Cardiac septum (tissue), 1 donor: ENCODE measurements at places on chromosomes 2 and 18.
A peak's percentile ranks its signal among the peaks of the same experiment; 100 is the strongest.

DNA sequence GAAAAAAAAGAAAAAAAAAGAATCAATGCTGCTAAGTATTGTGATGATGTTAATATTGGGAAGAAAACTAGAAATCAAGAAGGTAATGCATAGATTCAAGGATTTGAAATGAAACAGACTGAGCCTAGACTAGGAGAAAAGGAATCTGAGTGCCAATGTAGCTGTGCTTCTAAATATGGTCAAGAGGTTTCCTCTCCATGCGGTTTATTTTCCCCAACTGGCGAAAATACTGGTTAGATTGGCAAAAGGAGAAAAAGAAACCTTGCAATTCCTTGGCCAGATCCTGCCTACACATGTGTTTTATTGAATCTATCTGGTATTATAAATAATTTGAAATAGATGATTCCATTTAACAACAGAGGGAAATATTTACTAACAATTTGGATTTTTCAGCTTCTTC, 5.7 kb downstream of the SCN3A start:
- no peak for DNase-seq

GRCh38 chr18:44033144-44033701, 647.5 kb upstream of the SETBP1 start:
- no peak for DNase-seq

- DNase-seq = no peak
Observed at GRCh38 chr18:50143886-50144285, 51.1 kb downstream of the MYO5B start.

DNA sequence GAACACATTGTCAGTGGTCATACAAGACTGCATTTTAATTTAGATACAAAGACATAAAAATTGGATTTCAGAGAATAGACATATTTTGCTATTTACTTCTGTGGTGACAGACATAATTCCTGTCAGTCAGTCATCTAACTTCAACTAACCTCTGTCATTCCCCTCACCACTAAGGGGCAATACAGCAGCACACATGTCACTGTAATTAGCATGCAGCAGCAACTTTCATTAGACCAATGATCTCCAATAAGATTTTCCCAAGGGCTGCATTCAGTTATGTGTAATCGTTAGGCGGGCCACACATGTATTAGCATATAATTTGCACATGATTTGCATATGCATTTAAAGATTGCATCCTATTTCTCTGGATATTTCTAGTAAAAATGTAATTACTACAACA, 624.5 kb downstream of the NR4A2 start:
- DNase-seq = no peak

DNA sequence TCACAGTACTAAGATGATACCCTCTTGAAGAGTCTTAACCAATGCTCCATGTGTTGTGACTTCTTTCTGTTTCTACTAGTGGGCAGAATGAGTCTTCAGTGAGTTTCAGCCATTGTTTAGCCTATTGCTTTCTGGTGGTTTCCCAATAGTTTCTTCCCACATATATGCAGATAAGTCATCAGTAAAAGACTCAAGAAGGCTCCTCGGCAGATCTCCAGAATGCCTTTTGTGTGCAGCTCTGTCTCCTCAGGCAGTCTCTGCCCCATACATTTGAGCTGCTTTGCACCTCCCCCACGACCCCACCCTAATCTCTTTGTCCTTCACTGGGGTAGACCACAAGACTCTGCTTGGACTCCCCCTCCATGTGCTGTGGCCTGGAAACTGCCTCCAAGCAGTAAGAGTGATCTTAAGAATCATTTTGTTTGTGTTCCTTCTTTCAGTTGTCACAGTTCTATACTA, 71.6 kb upstream of the CHRNA1 start:
- DNase-seq = no peak

DNA sequence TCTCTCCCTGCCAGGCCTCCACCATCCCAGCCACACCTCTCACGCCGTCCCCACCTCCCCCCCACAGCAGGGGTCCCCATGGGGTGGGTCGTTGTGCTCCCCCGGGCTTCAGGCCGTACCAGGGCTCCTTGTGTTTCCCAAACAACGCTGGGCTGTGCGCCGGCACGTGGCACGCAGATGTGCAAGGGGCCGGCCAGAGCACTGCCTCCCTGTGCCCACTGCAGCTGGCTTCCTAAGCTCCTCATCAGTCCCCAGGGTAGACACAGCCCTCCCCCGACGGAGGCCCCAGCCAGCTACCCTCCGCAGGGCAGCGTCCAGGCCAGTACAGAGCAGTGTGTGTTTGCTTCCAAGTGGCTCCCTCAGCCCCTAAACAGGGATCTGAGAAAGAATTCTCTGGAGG, 34.0 kb downstream of the BIN1 start:
- DNase-seq = no peak

DNA sequence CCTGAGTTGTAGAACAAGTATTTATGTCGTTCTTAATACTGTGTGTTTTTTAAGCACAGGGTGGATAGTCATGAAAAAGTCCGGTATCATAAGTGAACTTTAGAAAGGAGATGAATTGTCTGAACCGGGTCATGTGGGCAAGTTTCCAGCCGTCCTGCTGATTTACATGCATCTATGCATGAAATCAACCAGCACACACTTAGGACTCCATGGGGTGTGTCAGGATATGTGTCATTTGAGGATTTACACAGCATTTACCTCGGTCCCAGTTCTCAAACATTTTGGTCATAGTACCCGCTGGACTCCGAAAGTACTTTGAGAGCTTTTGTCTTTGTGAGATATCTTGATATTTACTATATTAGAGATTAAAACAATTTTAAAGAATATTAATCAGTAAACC, 47.5 kb upstream of the TWSG1 start:
- DNase-seq = no peak

DNA sequence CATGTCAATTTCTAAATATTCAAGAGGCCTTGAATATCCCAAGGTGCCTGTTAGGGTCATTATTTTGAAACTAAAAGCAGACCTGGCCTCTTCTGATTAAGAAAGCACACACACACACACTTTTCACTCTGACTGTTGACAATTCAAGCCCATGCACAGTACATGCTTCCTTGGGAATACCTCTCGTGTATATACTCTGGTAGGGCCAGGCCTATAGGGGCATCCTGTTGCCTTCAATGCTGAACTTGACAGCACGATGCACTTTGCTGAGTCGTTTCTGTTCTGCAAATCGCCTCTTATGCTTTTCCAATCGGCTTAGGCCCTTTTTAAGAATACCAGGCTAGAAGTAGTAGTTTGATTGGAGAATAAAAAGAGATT, 40.6 kb downstream of the IWS1 start:
- DNase-seq = no peak

DNA sequence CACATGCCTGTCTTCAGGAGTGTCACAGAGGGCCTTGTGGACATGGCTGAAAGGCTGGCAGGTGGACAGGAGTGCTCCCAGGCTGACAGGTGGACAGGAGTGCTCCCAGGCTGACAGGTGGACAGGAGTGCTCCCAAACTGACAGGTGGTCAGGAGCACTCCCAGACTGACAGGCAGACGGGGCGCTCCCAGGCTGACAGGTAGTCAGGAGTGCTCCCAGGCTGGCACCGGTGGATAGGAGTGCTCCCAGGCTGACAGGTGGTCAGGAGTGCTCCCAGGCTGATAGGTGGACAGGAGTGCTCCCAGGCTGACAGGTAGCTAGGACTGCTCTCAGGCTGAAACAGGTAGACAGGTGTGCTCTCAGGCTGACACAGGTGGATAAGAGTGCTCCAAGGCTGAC, 16.6 kb downstream of the ANO7 start:
- DNase-seq = no peak

- no peak for DNase-seq
Observed at GRCh38 chr2:165871025-165871424, 77.0 kb upstream of the GALNT3 start.

DNA sequence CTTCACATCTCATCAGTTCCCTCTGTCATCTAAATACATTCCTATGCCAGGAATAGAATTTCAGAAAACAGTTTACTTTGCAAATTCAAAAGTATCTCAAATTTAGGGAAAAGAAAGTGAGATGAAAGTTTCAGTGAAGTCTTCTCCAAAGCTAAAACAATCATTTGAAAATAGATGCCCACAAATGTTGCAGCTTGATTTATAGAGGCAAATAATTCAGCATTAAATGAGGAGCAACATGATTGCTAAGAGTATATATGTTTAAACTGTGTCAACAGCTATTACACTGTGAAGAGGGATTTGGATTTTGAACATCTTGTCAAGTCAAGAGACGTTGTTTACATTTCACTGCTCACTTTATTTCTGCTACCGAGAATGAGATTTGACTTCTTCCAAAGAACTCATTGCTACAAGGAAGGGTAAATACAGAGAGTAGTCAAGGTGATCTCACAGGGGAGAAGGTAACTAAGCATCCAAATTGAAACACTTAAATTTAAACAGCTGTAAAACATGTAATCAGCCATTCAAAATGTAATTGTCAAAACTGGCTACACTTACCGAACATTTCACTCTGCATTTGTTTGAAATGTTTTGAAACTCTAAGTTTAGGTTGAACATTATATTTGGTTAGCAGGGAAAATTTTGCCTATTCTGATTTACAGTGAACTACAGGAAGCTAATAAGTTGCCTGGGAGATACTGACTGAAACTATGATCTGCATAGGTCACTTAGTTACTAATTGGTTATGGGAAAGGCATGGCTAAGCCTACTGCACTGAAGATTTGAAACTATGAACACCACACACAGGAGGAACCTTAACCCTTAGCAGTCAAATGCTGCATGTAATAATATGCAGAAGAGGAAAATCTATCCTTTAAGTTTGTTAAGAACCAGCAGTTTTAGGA, 33.2 kb upstream of the GALNT3 start:
- no peak for DNase-seq

DNA sequence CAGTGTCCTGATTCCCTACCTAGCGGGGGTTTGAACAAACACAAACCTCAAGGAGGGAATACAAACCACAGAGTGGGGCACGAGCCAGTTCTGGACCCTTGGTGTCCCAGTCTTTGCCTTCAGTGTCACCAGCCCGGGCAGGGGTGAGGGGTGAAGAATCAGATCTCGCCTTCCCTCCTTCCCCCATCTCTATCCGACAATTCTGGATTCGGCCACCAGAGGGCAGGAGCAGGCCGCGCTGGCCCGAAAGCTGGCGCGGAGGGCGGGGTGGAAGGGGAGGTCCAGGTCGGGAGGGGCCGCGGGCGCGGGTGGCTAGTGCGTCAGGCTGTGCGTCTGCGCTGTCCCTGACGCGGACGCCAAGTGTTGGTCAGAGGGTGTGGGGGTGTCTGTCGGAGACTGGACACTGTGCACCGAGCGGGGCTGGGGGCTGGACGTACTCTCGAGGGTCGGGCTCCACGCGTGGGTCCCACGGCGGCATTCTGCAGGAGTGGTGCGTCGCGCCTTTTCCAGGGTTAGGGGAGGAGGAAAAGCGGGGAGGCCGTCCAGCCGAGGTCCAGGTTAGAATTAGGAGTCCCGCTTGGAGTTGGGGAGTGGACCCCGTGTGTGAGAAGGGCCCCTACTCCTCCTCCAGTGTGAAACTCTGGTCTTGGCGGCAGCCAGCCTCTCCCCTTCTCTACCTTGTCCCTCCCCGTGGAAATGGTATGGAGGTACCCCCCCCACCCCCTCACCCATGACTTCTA, 2.9 kb upstream of the CRYBA2 start:
- peak; percentile 89 for DNase-seq

- no peak for DNase-seq
Observed at GRCh38 chr2:42762823-42763804, 821 bp downstream of the OXER1 start.

GRCh38 chr2:150120326-150120955, 367.0 kb downstream of the RND3 start:
- no peak for DNase-seq

GRCh38 chr18:58117786-58118403, 73.9 kb downstream of the NEDD4L start:
- no peak for DNase-seq

GRCh38 chr2:17309181-17309580, 209.1 kb downstream of the RAD51AP2 start:
- no peak for DNase-seq

DNA sequence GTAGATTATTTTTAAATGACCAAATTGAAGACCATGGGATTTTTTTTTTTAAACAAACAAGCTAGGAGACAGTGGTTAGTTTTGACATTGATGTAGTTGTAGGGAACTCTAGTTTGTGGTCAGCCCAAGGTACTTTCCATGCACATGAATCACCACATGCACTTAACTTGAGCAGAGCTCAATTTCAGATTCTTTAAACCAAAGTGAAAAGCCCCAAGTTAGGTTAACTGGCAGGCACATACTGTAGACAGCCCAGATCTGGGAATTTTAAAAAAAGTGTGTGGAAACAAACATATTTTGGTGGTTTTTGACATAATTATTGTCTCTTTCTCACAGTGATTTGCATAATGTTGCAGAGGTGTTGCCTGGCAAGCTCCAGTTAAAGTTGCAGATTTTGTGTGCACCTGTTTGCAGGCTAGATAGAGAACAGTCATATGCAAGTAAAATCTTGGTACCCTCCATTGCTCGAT, 88.4 kb downstream of the BCL2L11 start:
- DNase-seq = no peak

- no peak for DNase-seq
Observed at GRCh38 chr18:62388855-62389760, 64.0 kb downstream of the TNFRSF11A start.

GRCh38 chr18:64149916-64150438, 1.1 kb upstream of the LINC00305 start:
- DNase-seq = no peak

DNA sequence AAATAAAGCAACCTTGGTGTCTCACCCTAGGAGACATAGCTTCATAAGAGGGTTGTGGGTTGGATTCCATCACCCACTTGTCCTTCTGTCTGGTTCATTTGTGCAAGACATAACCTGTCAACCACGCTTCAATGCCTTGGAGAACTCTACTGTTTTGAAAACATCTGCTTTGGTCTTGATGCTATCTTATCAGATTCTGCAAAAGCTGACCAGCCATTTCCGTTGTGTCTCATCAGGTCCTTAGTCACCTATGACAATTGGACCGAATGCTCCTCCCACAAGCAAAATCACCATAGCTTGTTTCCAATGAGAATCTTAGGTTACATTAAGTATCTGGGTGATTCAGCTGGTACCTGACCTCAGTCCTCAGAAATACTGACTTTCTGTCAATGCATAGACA, 35.4 kb downstream of the STAT4 start:
- no peak for DNase-seq

DNA sequence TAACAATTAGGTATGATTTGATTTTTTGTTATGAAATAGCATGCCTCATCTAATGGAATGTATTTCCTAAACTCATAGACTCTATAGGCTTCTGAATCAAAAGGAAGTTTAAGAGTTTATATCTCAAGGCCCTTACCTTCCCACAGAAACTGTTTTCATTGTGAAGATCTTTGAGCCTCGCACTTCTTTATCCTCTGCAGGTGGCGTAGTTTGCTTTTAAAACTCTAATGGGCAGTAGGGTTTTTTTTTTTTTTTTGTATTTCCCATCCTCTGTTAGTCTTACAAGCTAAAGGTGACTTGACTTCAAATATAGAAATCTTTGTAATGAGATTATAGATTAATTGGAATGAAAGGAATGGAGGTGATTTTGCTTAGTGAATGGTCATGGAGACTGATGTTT, 28.3 kb downstream of the DYNC2LI1 start:
- DNase-seq = no peak

- DNase-seq = no peak
Observed at GRCh38 chr18:69161383-69162028, 239.2 kb upstream of the DOK6 start.

- DNase-seq = no peak
Observed at GRCh38 chr2:71927757-71928715, 219.6 kb downstream of the CYP26B1 start.

GRCh38 chr2:216619411-216620393, 13.5 kb upstream of the IGFBP2 start:
- DNase-seq = no peak

GRCh38 chr2:64987001-64987955, 1.9 kb upstream of the SLC1A4 start:
- no peak for DNase-seq
